ENCODE measurements at places on chromosomes 13 and 19. TPM values are rescaled to one million over a fixed set of nuclear protein-coding genes. Genes with fewer than 3 reads are reported as not detected.

DNA sequence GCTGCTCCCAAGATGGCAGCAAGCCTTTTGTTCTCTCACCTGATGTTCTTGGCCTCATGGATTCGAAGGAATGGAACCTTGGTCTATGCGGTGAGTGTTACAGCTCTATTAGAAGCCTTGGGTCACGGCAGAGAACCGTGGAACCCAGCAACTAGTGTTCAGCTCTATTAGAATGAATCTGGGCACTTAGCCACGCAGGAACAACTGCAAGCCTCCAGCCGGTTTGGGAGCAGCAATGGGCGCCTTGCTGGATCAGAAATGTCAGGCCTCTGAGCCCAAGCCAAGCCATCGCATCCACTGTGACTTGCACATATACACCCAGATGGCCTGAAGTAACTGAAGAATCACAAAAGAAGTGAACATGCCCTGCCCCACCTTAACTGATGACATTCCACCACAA is 1100.7 kb upstream of the PRR20A start:
- no peaks in the 10 kb centered on the region for H3K4me1 ChIP-seq
- DNase-seq = no peak
- H3K4me3 ChIP-seq = no peak overlapping the region
- H3K27ac ChIP-seq = no peak overlapping the region
- H3K36me3 ChIP-seq = no peaks in the 10 kb centered on the region

GRCh38 chr13:34044041-34044440 is 226.1 kb downstream of the RFC3 start:
- H3K27me3 ChIP-seq = no peaks in the 10 kb centered on the region
- H3K4me3 ChIP-seq = no peak overlapping the region
- H3K36me3 ChIP-seq = no peaks in the 10 kb centered on the region

GRCh38 chr13:43293008-43293407 is 269.6 kb downstream of the DNAJC15 start:
- DNase-seq = no peak
- no peak overlapping the region for H3K4me3 ChIP-seq
- no peak overlapping the region for H3K27ac ChIP-seq
- H3K27me3 ChIP-seq = no peaks in the 10 kb centered on the region

GRCh38 chr19:13887517-13887916 is 10.6 kb downstream of the NANOS3 start:
- H3K4me3 ChIP-seq = no peak overlapping the region
- H3K27ac ChIP-seq = no peak overlapping the region
- no peaks in the 10 kb centered on the region for H3K27me3 ChIP-seq
- DNase-seq = no peak

- DNase-seq = no peak
- no peak overlapping the region for H3K4me3 ChIP-seq
- no peaks in the 10 kb centered on the region for H3K4me1 ChIP-seq
These were observed 130.6 kb upstream of the SOX1 start for GRCh38 chr13:111936267-111936925.

GRCh38 chr19:2675892-2676291 is 26.6 kb downstream of the GNG7 start:
- no peak overlapping the region for H3K4me3 ChIP-seq
- H3K4me1 ChIP-seq = no peaks in the 10 kb centered on the region
- no peak for DNase-seq
- H3K36me3 ChIP-seq = no peaks in the 10 kb centered on the region

DNA sequence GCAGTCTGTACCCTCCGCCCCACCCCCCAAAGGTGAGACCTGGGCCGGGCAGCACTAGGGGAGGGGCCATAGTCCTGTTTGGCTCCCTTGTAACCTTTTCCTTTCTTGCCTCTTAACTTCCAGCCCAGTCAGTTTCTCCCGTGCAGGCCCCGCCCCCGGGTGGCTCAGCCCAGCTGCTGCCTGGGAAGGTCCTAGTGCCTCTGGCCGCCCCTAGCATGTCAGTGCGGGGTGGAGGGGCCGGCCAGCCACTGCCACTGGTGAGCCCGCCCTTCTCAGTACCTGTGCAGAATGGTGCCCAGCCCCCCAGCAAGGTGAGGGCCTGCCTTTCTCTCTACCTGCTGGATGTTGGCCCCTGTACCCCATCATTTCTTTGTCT is 10.5 kb upstream of the PRR19 start:
- no peak overlapping the region for H3K4me3 ChIP-seq
- no peaks in the 10 kb centered on the region for H3K27me3 ChIP-seq
- H3K27ac ChIP-seq = no peak overlapping the region
- H3K4me1 ChIP-seq = peaks cover 6% of the 10 kb centered on the region
- peaks cover 65% of the 10 kb centered on the region for H3K36me3 ChIP-seq

The GARIN5A gene
- total RNA-seq = 4.2 TPM

DNA sequence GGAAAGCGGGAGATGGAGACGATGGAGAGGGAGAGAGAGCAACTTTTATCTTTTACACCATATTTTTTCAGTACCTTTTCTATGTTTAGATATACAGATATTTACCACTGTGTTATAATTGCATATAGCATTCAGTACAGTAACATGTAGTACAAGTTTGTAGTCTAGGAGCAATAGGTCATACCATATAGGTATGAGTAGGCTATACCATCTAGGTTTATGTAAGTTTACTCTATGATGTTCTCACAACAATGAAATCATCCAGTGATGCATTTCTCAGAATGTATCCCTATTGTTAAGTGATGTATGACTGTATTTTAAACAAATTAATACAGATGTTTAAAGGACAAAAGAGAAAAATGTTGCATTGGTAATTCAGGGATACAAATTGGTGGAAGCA is 136.1 kb downstream of the PDS5B start:
- no peak overlapping the region for H3K4me3 ChIP-seq
- H3K4me1 ChIP-seq = peaks cover 21% of the 10 kb centered on the region
- H3K36me3 ChIP-seq = no peaks in the 10 kb centered on the region
- no peaks in the 10 kb centered on the region for H3K27me3 ChIP-seq
- H3K27ac ChIP-seq = no peak overlapping the region

The BICRA gene
- total RNA-seq = 15.2 TPM

DNA sequence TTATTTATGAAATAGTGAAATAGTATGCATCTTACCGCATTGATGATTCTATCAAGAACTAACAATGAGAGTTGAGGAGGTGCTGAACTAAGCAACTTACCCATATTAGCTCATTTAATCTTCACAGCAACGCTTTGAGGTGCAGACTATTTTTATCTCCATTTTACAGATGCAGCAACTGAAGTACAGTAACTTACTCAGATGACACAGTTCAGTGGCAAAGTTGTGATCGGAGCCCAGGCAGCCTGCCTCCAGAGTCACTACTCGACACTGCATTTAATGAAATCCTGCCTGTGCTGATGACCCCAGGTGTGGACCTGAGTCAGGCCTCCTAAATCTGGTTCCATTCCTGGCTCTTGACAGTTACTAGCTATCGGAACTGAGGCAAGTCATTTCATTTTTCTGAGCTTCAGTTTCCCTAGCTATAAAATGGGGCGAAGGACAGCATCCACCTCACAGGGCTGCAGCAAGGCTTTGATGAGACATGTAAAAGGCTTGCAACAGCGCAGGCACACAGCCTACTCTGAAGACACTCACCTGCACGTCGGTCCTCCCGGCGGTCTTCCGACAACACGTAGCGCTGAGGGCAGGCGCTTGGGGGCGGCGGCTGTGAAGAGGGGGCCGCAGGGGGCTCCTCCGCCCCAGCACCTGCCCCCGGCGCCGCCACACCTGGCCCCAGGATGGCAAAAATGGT is 1.5 kb downstream of the MYPOP start:
- H3K4me1 ChIP-seq = peaks cover 23% of the 10 kb centered on the region
- H3K27ac ChIP-seq = no peak overlapping the region
- H3K27me3 ChIP-seq = no peaks in the 10 kb centered on the region
- no peak for DNase-seq
- peaks cover 21% of the 10 kb centered on the region for H3K36me3 ChIP-seq
- H3K4me3 ChIP-seq = peak overlapping the region; percentile 61

The ZNF208 gene
- 17.8 TPM for total RNA-seq

The INAFM1 gene
- total RNA-seq = 4.3 TPM

The OVOL3 gene
- not detected for total RNA-seq

DNA sequence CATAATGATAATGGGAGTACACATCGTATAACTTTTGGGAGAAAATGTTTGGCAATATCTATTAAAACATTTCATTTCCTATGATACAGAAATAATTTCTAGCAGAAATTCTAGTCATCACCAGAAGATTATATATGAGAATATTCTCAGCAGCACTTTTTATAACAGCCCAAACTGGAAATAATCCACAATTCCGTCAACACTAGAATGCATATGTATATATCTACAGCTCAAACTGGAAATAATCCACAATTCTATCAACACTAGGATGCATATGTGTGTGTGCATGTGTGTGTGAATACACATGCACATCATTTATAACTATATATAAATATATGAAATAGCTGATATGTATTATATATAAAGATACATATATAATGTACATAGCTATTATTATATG is 408.0 kb upstream of the KLHL1 start:
- H3K36me3 ChIP-seq = no peaks in the 10 kb centered on the region
- no peak for DNase-seq
- no peak overlapping the region for H3K27ac ChIP-seq
- H3K4me3 ChIP-seq = no peak overlapping the region

DNA sequence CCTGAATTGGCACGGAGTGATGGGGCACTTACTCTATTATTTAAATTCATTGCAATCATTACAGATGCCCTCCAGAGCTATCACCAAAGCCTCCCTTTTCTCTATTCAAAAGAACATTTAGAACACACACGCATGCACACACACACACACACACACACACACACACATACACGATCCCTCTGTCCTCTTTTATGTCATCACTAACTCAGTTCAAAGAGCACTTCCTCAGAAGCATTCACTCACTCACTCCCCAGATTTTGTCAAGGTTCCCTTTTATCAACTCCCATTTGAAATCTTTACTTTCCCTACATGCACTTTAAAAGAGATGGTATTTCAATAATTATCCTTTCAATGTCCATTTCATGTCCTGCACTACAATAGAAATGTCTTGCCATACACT is 22.4 kb upstream of the IGFL4 start:
- no peaks in the 10 kb centered on the region for H3K36me3 ChIP-seq
- no peak for DNase-seq
- H3K4me3 ChIP-seq = no peak overlapping the region
- H3K27me3 ChIP-seq = no peaks in the 10 kb centered on the region

The PINLYP gene
- 19.3 TPM for total RNA-seq

DNA sequence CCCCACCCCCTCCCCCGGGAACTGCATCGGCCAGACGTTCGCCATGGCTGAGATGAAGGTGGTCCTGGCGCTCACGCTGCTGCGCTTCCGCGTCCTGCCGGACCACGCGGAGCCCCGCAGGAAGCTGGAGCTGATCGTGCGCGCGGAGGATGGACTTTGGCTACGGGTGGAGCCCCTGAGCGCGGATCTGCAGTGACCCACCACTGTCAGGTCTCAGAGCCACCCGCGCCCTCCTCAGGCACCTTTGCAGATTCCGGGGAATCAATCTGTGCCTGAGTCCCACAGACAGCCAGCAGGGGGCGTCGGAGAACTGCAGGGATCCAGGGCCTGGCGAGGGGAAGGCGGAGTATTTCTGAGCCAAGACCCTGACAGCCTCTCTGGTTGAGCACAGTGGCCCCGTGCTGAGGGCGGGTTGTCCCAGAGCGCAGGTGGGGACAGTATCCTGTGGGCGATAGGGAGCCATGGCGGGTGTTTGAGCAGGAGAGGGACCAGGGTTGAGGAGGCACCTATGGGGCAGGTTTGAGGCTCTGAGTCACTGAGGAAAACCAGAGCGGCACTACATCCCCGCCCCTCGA is 30.4 kb upstream of the CYP4F8 start:
- no peaks in the 10 kb centered on the region for H3K36me3 ChIP-seq
- no peaks in the 10 kb centered on the region for H3K4me1 ChIP-seq
- no peak overlapping the region for H3K27ac ChIP-seq
- peak; percentile 80 for DNase-seq

DNA sequence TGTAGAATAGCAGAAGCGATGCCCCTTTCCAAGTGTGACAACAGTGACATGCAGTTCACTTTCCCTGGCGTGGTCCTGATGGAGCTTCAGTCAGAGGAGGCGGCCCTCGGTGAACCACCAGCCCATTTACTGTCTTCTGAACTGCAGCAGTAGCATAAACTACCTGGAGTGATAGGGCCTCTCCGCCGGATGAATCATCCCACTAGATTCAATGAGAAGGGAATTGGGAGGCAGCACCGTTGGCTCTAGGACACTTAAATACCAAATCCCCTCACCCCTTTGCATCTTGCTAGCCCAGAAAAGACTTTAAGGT is 112.8 kb upstream of the GPR12 start:
- H3K4me1 ChIP-seq = no peaks in the 10 kb centered on the region
- no peaks in the 10 kb centered on the region for H3K36me3 ChIP-seq
- DNase-seq = no peak
- H3K4me3 ChIP-seq = no peak overlapping the region

The SLC35E1 gene
- total RNA-seq = 43.1 TPM

GRCh38 chr19:51663650-51664049 is 17.0 kb upstream of the SIGLEC14 start:
- no peak for DNase-seq
- H3K36me3 ChIP-seq = no peaks in the 10 kb centered on the region
- no peak overlapping the region for H3K27ac ChIP-seq
- no peak overlapping the region for H3K4me3 ChIP-seq

DNA sequence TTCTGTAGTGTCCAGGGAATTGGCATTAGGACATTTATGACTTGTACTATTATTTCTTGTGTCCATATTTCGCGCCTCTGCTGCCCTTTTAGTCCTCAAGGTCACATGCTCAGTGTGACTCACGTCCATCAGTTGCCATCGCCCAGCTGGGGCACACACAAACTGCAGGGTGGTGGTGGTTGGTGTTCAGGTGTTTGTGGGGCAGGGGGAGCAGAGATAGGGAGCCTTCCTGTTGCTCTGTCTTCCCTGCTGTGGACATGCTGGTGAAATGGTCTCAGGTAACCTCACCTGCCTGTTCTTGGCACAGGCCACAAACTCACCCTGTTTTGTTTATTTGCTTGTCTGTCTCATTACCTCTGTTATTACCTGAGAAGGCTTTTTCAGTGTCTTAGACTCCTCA is 22.4 kb downstream of the PRR12 start:
- H3K4me3 ChIP-seq = no peak overlapping the region
- no peaks in the 10 kb centered on the region for H3K27me3 ChIP-seq
- no peaks in the 10 kb centered on the region for H3K4me1 ChIP-seq
- H3K36me3 ChIP-seq = peaks cover 24% of the 10 kb centered on the region
- H3K27ac ChIP-seq = no peak overlapping the region
- no peak for DNase-seq

The ZNF577 gene
- 22.1 TPM for total RNA-seq

The COL5A3 gene
- total RNA-seq = 2.0 TPM

GRCh38 chr19:52066258-52066863 is 17.7 kb upstream of the ZNF432 start:
- no peak overlapping the region for H3K27ac ChIP-seq
- peaks cover 42% of the 10 kb centered on the region for H3K36me3 ChIP-seq
- H3K27me3 ChIP-seq = no peaks in the 10 kb centered on the region
- no peak for DNase-seq
- H3K4me1 ChIP-seq = no peaks in the 10 kb centered on the region
- no peak overlapping the region for H3K4me3 ChIP-seq

DNA sequence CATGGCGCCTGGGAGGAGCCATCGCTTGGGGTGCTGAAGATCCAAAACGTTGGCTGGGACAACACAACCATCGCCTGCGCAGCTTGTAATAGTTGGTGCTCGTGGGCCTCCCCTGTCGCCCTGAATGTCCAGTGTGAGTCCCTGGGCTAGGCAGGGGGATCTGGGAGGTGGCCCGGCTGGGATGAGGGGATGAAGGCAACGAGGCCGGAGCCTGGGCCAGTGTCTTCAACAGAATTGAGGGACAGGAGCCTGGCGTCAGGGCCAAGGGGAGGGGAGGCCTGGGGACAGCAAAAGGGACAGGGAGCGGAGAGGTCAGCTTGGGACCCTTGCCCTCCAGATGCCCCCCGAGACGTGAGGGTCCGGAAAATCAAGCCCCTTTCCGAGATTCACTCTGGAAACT is 6.7 kb upstream of the FFAR1 start:
- no peak overlapping the region for H3K4me3 ChIP-seq
- no peak for DNase-seq
- no peak overlapping the region for H3K27ac ChIP-seq
- H3K36me3 ChIP-seq = no peaks in the 10 kb centered on the region

The ANKLE1 gene
- total RNA-seq = 0.29 TPM

The KLK5 gene
- total RNA-seq = not detected

Measured in thyroid gland (tissue), 4 donors.